ENCODE measurements at places on chromosomes 2 and 18. TPM values are rescaled to one million over a fixed set of nuclear protein-coding genes. Genes with fewer than 3 reads are reported as not detected.

DNA sequence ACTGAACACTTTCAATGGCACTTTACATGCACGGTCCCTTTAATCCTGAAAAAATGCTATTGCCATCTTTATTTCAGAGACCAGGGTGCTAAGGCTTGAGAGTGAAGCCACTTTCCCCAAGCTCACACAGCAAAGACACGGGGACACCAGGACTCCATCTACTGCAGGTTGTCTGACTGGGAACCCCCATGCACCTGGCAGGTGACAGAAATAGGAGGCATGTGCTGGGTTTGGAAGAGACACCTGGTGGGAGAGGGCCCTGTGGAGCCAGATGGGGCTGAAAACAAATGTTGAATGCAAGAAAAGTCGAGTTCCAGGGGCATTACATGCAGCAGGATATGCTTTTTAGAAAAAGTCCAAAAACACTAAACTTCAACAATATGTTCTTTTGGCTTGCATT, 5.2 kb upstream of the EHD3 start:
- H3K4me3 ChIP-seq = no peak overlapping the region
- DNase-seq = no peak
- H3K27ac ChIP-seq = no peak overlapping the region
- H3K4me1 ChIP-seq = peaks cover 10% of the 10 kb centered on the region
- H3K27me3 ChIP-seq = no peaks in the 10 kb centered on the region

GRCh38 chr2:122960759-122961641, 1064.1 kb upstream of the CNTNAP5 start:
- no peak for DNase-seq
- H3K27me3 ChIP-seq = no peaks in the 10 kb centered on the region
- no peaks in the 10 kb centered on the region for H3K36me3 ChIP-seq
- peaks cover 9% of the 10 kb centered on the region for H3K4me1 ChIP-seq
- H3K4me3 ChIP-seq = no peak overlapping the region

DNA sequence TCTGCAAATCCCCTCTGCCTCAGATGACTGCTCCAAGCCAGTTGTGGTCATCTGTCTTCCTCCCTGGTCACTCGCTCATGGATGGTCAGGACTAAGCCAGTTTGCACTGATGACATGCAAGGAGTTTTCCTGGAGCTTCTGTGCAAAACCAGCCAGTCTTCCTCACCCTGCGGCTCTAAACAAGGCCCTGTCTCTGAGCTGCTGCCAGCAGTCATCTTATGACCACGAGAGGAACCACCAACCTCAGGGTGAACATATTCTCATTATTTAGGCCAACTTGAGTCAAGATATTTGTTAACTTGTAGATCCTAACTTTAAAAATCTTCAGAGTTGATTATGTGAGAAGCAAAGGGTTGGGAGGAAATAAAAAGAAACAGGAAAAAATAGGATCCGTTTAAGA, 119.9 kb upstream of the CAB39 start:
- no peaks in the 10 kb centered on the region for H3K36me3 ChIP-seq
- no peak for DNase-seq
- H3K4me1 ChIP-seq = no peaks in the 10 kb centered on the region
- H3K4me3 ChIP-seq = no peak overlapping the region

Gene MC4R
- not detected for total RNA-seq

Gene RAX
- 0.57 TPM for total RNA-seq

Gene SERPINB4
- total RNA-seq = 0.53 TPM

Gene GPR39
- 0.74 TPM for total RNA-seq
